ENCODE measurements at places on chromosomes 12 and 14.

DNA sequence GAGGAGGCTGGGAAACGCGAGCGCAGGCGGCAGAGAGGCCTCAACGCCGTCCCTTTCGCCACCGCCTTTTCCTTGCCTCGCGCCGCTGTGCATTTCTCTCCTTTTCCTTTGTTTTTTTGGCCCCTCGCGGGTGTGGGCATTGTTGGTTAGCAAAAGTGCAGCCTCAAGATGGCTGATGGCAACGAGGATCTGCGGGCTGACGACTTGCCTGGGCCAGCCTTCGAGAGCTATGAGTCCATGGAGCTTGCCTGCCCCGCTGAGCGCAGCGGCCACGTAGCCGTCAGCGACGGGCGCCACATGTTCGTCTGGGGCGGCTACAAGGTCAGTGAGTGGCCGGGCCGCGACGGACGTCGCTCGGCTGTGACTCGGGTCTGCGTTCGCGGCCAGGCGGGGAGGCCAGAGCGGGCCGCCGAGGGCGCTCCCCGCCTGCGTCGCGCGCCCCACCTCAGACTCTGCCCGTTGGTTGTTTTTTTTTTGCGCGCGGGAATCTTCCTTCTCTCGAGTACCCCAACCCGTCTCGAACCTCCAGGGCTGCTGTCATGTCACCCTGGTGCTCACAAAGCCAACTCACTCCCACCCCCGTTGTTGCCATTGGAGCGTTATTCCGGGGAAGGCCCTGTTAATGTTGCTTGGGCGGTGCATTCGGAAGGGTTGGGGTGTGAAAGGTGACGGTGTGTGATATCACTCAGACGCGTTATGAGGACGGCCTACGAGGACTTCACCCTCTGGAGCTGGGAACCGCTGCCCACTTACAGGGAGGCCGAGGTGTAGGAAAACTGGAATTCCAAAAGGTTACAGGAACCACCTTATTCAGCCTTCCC lies 558 bp downstream of the KLHDC2 start:
- DNase-seq = peak; percentile 7

GRCh38 chr14:75857199-75857598 lies 124.6 kb downstream of the TGFB3 start:
- no peak for DNase-seq

- no peak for DNase-seq
These were observed 79.2 kb downstream of the DAD1 start for GRCh38 chr14:22509751-22510300.

DNA sequence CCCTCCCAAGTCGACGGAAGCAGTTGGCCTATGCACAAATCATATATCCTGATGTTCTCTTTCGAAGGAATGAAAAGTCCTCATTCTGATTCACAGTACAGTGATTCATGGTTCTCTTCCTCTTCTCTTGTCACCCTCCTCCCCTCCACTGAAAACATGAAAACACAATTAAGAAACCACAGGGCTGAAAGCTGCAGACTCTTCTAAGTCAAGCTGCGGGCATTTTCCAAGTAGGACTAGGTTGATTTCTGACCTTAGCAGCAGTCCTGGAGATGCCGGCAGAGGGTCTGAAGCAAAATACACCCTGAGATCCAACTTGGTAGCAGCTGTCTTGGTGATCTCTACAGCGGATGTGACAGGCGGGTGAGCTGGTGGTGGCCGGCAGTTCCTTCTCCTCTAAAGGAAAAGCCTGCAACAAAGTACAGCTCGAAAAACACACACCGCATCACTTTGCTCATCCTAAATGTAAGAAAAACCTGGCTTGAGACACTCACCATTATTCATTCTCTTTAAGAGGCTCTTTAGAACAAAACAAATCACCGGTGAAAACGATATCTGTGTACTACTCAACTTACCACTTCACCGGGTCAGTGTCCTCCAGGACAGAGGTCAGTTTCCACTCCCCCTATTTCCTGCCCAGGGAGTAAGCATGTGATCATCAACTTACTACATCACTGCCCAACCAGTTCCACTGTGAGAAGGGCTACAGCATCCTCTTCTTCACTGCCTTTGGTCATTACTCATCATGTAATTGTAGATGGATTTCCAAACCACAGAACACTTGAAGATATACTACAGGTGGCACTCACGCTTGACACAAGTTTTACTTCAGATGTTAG lies 6.0 kb downstream of the TMCC3 start:
- DNase-seq = no peak

- DNase-seq = no peak
These were observed 55.2 kb downstream of the GALNT4 start for GRCh38 chr12:89469361-89469760.

DNA sequence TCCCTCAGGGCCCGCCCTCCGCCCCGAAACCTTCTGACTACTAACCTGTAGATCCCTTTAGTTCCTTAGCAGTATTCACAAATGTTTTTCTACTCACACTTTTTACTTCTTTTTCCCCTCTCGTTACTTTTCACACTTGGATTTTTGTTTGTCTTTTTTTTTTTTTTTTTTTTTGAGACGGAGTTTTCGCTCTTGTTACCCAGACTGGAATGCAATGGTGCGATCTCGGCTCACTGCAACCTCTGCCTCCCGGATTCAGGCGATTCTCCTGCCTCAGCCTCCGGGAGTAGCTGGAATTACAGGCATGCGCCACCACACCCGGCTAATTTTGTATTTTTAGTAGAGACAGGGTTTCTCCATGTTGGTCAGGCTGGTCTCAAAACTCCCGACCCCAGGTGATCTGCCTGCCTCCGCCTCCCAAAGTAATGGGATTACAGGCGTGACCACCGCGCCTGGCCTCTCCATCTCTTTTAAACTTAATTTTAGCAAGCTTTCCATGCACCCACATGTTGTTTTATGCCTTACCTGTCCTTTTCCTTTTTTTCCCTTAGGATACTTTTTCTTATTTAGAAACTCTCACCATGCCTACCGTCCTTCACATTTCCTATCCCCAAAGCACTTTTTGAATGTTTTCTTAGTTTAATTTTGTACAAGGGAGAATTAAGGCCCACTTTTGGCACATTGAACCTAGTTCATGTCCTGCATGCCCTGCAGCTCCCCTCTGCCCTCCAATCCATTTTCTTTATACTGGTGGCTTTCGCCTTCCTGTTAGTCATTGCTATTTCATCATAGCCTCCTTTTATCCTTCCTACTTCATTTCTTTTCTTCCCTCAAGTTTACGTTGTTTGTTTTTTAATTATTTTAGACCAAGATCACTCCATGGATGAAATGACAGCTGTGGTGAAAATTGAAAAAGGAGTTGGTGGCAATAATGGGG lies 1.1 kb downstream of the SP1 start:
- no peak for DNase-seq

GRCh38 chr12:42961395-42961794 lies 371.8 kb upstream of the PRICKLE1 start:
- no peak for DNase-seq

DNA sequence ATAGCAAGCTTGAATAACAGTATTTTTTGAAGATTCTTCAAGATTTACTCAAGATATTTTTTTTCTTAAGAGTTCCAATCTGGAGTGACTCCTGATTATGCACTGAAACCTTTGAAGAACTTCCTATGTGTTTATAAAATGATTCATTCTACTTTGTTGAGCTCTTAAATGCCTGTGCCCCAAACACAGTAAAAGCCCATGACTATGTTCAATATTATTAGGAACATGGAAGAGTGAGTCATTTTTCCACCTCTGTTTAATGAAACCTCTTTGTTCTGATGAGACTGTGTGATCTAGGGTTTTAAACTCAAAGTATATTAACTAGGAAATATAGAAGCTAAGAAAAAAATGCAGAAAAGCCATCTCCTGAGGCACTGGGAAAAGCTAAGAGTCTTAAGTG lies 415.0 kb upstream of the FBXO33 start:
- DNase-seq = no peak

DNA sequence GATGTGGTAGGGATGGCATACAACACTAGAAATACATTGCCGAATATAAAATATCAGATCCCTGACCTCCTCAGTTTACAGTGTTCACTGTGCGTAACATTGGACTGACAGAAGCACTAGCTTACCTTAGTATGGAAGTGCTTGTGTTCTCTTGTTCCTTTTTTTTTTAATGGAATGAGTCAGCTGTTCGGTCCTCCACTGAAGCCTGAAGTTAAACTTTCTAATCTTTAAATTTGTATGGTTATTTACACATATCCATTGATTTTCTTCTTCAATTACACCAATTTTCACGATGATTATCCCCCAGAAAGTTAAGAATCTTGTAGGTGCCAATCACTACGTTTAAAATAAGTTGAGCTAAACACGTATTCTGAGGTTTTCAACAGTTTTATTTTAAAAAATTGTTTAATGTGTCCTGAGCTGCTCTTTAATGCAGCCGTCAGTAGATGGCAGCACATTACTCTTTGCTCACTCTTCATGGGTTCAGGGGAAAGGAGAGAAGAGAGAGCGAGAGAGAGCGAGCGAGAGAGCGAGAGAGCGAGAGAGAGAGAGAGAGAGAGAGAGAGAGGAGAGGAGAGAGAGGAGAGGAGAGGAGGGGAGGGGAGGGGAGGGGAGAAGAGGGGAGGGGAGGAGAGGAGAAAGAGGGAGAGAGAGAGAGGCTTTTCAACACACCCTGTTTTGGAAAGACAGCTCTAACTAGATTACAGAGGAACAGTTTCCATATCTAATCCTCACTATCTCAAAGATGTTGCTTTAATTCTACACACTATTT lies 134.7 kb upstream of the SCAF11 start:
- DNase-seq = peak; percentile 5

GRCh38 chr14:94376108-94376975 lies 12.1 kb downstream of the SERPINA1 start:
- no peak for DNase-seq

DNA sequence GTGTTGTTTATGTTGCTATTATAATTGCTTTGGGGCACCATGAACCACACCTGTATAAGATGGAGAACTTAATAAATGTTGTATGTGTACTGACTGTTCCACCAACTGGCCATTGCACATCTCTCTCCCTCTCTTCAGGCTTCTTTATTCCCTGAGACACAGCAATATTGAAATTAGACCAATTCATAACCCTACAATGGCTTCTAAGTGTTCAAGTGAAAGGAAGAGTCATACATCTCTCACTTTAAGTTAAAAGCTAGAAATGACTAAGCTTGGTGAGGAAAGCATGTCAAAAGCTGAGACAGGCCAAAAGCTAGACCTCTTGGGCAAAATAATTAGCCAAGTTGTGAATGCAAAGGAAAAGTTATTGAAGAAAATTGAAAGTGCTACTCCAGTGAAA lies 373.3 kb downstream of the RGS6 start:
- DNase-seq = no peak

DNA sequence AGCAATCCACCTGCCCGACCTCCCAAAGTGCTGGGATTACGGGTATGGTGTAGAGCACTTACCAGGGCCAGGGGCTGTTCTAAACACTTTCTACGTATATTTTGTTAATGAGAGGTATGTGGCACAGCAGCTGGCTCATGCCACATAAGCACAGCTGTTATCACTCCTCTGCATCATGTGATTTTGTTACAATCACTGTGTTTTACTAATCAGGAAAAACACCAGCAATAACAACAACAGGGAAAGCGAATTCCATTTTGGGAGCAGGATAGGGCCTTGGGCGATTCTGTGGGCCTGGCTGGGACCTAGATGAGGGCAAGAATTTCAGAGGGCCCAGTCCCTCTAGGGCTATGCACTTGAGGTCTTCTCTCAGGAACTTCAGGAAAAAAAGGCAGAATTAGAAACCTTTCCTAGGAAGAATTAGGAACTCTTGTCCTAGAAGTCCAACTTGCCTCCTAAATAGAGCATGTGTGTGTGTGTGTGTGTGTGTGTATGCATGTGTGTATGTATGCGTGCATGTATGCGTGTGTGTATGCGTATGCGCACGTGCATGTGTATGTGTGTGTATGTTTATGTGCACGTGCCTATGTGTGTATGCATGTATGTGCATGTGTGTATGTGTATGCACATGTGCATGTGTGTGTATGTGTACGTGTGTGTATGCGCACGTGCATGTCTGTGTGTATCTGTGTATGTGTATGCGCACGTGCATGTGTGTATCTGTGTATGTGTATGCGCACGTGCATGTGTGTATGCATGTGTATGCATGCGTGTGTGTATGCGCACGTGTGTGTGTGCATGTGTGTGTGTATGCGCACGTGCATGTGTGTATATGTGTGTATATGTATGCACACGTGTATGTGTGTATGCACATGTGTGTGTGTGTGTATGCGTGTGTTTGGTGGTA lies 41.8 kb upstream of the CORO1C start:
- DNase-seq = no peak
